D341Med (cell line): ENCODE measurements at places on chromosomes 2 and 18.

- no peak for DNase-seq
These were observed 119.1 kb downstream of the BAZ2B start for GRCh38 chr2:159497256-159497655.

DNA sequence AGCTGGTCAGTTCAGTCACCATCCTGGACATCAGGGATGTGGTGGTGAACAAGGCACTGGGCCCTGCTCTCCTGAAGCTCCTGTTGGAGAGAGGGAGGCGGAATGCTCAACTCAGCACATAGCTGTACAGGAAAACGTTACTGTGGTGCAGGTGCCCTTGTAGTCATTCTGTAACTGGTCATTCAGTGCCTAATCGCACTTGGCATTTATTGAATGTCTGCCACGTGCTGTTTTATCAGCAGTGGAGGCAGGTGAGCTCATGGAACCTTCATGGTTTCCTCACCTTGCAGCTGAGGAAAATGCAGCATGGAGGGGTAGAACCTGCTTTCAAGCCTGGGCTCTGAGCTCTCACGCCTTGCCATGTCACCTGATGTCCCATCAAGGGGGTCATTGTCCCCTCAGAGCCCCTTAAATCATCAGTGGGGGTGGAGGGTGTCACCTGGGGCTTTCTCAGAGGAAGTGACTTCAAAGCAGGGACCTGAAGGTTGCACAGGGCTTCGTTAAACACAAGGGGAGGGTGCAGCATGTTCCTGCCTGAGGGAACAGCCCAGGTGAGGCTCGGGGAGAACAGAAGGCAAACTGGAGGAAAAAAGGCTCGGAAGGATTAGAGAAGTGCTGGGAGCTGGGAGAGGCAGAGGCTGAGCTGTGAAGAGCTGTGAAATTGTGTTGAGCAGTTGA lies 56.0 kb upstream of the RPL31 start:
- no peak for DNase-seq

DNA sequence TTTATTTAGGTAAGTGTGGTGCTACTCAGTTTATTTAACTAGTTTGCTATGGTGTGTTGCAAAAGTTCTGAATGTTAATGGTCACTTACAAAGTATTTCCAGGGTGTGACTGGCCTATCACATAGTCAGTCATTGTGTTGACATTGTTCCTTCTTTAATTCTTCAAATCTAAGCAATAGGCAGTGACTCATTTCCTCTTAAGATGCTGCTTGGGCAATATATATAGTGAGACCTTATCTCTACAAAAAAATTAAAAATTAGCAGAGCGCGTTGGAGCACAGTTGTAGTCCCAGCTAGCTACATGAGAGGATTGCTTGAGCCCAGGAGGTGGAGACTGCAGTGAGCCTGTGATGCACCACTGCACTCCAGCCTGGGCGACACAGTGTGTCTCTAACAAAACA lies 5.8 kb upstream of the CCDC88A start:
- DNase-seq = no peak

DNA sequence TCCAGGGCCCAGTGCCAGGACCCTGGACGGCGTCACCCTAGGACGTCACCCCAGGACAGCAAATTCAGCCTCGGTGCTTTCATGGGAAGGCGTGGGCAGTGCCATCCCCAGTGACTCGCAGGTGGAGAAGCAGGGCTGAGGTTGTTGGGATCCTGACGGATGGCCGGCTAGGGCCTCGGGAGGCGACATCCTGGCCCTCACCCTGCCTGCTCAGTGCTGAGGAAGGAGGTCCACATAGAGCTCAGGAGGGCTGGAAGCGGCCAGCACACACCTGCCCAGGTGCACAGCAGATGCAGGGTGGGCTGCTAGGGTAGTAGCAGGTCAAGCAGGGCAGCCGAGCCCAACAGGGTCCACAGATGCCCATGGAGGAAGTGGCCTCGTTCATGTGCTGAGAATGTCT lies 482.0 kb upstream of the SALL3 start:
- no peak for DNase-seq

DNA sequence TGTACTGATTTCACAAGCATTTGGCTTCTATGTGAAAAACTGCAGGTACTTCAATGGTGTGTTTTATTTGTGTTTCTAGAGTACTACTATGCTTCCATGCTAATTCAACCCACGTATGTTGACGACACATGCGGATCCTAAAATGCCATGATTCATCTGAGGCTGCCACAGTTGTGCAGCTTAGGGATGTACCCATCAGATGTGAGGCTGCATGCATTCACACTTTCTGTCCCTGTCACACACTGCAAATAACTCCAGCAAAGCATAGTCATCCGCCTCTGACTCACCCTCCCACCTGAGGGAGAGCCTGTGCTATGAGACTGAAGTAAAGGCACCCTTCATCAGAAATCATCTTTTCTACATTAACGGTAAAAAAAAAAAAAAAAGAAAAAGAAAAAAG lies 22.1 kb upstream of the SERTAD2 start:
- DNase-seq = no peak

- peak; percentile 72 for DNase-seq
These were observed 8.8 kb upstream of the SNED1 start for GRCh38 chr2:240989451-240990265.
